ENCODE measurements at places on chromosomes 11 and 22.

- peaks cover 60% of the 10 kb centered on the region for H3K36me3 ChIP-seq
- H3K27ac ChIP-seq, result no peak overlapping the region
- H3K4me3 ChIP-seq, result no peak overlapping the region
- no peak for DNase-seq
Measured at GRCh38 chr11:65404638-65405339, 17.8 kb upstream of the NEAT1 start.

- DNase-seq, result no peak
- H3K36me3 ChIP-seq, result no peaks in the 10 kb centered on the region
- no peak overlapping the region for H3K27ac ChIP-seq
- H3K4me1 ChIP-seq, result no peaks in the 10 kb centered on the region
- H3K27me3 ChIP-seq, result no peaks in the 10 kb centered on the region
- no peak overlapping the region for H3K4me3 ChIP-seq
Measured at GRCh38 chr11:10042699-10043098, 251.3 kb downstream of the SBF2 start.

DNA sequence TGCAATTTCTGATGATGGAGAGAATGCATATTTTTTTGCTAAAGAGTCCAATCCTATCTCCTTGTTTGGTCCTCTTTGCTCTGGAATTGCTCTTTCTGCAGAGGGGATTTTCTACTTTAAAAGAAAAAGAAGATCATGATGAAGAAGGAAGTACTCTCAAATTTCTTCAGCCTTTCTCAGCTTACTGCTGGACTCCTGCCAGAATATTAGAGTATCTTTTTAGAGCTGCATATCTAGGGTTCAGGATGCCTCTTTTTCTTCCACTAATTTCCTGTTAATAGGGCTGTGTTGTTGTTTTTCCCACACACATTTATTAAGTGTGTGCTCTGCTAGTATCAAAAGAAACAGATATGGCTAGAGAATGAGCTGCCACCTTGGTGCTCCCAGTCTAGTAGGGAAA lies 18.2 kb downstream of the UBASH3B start:
- H3K27me3 ChIP-seq, result no peaks in the 10 kb centered on the region
- no peak overlapping the region for H3K4me3 ChIP-seq
- H3K4me1 ChIP-seq, result peaks cover 56% of the 10 kb centered on the region
- peak overlapping the region; percentile 76 for H3K27ac ChIP-seq
- no peaks in the 10 kb centered on the region for H3K36me3 ChIP-seq
- no peak for DNase-seq

GRCh38 chr11:1862588-1863351 lies 9.9 kb downstream of the LSP1 start:
- H3K27me3 ChIP-seq, result no peaks in the 10 kb centered on the region
- no peak overlapping the region for H3K4me3 ChIP-seq
- H3K27ac ChIP-seq, result no peak overlapping the region
- peaks cover 15% of the 10 kb centered on the region for H3K4me1 ChIP-seq
- no peak for DNase-seq
- no peaks in the 10 kb centered on the region for H3K36me3 ChIP-seq

DNA sequence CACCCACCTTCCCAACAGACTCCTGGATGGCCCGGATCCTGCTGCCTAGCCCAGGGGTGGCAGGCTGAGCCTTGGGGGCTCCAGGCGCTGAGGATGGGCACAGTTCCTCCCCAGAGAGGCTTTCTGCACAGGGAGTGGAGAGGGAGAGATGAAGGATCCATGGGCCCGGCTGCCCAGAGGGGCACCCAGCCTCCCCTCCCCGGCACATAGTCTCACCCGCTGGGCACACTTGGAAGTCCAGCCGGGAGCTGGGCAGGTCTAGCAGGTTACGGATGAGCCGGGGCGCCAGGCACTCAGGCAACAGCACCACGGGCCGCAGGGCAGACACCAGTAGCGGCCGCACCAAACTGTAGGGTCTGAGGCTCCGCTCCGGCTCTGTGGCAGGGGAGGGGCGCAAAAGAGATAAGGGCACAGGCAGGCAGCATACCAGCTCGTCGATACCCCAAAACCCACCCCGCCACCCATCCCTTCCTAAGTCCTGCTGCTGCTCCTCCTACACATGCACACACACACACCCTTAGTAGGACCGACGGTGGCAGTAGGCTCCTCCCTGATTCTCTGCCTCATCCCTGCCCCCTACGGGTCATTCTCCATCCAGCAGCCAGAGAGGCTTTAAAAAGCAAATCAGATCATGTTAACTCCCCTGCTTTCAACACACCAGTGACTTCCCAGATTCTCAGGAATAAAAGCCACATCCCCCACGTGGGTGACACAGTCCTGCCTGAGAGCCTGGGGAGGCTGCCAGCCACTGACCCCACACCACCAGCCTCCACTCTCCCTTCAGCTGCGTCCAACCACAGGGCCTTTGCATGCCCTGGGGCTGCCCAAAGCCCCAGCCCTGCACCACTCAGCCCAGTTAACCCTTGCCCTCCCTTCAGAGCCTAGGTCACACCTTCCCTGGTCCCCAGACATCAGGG lies 6.5 kb upstream of the MFNG start:
- no peak overlapping the region for H3K4me3 ChIP-seq
- H3K4me1 ChIP-seq, result peaks cover 7% of the 10 kb centered on the region
- peaks cover 3% of the 10 kb centered on the region for H3K27me3 ChIP-seq
- no peaks in the 10 kb centered on the region for H3K36me3 ChIP-seq
- DNase-seq, result no peak

- no peak overlapping the region for H3K27ac ChIP-seq
- no peaks in the 10 kb centered on the region for H3K36me3 ChIP-seq
- DNase-seq, result no peak
- H3K27me3 ChIP-seq, result no peaks in the 10 kb centered on the region
Measured at GRCh38 chr11:59187587-59187986, 15.7 kb downstream of the DTX4 start.

DNA sequence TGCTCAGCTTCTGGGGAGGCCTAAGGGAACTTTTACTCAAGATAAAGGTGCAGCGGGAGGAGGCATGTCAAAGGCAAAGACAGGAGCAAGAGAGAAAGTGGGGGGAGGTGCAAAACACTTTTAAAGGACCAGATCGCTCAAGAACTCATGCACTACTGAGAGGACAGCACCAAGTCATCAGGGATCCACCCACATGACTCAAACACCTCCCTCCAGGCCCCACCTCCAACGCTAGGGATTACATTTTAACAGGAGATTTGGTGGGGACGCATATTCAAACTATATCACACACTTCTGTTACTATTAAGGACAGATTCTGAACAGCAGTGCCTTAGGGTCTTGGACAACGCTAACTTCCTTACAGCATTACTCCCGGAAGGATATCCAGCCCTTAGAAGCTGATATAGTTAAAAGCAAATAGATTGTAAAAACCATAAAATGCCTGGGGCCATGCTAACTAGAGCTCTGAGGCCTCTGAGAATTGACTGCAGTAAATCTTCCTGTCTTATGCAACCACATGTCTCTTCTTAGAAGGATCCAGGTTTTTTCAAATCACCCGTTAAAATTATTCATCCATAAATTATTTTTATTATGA lies 16.7 kb upstream of the ZC3H12C start:
- no peak for DNase-seq
- no peaks in the 10 kb centered on the region for H3K36me3 ChIP-seq
- no peak overlapping the region for H3K4me3 ChIP-seq
- H3K4me1 ChIP-seq, result peaks cover 3% of the 10 kb centered on the region

Data from thymus (tissue), 14 donors.